ENCODE measurements at places on chromosomes 12 and 14.

DNA sequence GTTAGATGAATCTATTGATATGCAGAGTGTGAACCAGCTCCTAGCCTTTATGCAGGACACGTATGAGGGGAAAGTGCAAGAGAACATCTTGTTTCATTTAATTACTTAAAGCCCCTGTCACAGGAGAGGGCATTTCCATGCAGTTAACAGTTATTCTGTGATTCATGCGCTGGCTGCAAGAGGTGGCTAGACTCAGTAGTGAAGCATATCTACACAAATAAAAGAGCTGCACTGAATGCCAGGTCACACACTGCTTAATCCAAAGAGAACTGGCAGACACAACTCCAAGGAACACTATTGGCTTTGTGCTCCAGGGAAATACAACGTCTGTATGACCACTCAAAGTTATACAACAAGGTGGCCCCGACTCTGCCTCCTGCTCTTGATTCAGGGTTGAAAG, 394.1 kb downstream of the C12orf75 start:
- DNase-seq: no peak

- DNase-seq: no peak
These were observed 57.9 kb upstream of the NAV3 start for GRCh38 chr12:77772676-77773298.

DNA sequence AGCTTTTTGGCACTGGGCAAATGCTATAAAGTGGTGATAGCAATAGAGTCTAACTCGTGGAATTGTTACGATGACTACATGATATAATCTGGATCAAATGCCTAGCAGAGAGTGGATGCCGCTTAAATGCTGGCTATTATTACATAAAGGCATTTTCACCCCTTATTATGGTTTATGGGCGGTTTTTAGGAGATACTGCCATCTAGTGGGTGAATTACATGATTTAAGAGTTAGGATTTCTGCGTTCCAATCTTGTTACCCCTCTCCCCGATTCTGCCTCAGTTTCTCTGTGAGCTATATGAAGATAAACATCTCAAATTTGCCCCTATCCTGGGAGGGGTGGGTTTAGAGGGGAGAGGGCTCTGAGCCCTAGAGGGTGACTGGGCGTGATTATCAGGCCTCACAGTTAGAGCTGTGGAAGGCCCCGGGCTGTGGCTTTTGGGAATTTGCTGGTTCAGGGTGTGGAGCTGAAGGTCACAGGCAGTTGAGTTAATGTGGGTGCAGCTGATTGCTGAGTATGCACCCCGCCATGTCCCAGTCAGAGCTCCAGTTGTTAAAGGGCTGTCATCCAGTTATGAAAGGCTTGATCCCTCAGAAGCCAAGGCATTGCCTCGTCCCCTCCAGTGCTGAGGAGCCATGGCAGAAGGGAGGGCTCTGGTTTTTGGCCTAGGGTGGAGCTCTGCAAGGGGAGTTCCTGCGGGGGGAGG, 14.4 kb downstream of the CLSTN3 start:
- DNase-seq: no peak

GRCh38 chr14:104689109-104689880, at the start of gene INF2:
INF2 (plus strand) TSS chr14:104689618; CDS start chr14:104701366, 11,748 bp downstream.
- peak; percentile 37 for DNase-seq

DNA sequence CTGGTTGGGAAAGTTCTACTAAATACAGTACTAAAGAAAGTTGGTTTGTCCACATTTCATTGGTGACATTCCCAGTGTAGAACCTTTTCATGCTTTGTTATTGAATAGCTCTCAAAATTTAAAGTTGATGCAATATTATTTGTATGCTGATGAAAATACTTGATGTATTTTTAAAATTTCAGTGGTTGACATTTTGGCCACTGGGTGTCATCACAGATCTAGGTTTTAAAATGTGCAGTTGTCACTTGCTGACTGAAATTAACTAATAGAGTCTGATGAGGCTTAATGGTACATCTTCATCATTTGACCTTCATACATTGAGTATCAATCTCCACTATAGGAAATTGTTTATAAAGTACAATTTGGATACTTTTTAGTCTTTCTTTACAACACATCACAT, 37.1 kb downstream of the CMAS start:
- DNase-seq: no peak

DNA sequence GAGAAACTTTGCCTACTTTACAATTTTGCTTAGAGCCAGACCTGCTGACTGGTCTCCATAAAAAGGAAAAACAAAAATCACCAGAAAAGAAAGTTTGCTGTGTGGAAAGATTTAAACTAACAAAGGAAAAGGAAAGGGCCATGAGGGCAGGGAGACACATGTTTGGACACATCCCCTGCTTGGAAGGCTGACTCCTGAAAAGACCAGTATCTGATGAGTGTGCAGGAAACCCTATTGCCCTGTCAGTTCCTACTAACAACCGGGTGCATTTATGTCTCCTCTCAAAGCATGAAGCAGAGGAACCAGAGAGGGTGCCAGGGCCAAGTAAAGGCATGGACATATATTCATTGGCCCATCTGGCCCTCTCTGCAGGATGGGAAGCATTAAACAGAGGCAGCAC, 7.0 kb upstream of the STAB2 start:
- no peak for DNase-seq

GRCh38 chr12:10645910-10646309, 27.9 kb downstream of the STYK1 start:
- no peak for DNase-seq

All from stimulated activated CD8-positive, alpha-beta memory T cell treated with anti-CD3 and anti-CD28 coated beads, Interleukin-12 subunit alpha, Interleukin-12 subunit beta, amount 100 ng/mL, for 4 hours (primary cell).